Coronary artery (tissue), 2 donors: ENCODE measurements at places on chromosomes 4 and X.
A peak's percentile ranks its signal among the peaks of the same experiment; 100 is the strongest.

DNA sequence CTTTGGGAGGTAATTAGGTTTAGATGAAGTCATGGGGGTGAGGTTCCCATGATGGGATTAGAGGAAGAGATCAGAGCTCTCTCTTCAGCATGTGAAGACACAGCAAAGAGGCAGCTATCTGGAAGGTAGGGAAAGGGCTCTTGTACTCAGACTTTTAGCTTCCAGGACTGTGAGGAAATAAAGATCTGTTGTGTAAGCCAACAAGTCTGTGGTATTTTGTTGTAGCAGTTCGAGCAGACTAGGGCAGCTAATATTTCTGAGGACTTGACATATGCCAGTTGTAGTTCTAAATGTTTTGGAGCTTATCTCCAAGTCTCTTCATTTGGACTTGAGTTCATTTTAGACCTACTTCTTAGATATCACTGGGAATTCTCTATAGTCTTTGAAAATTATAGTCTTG lies 137.3 kb upstream of the PDE5A start:
- DNase-seq = no peak

DNA sequence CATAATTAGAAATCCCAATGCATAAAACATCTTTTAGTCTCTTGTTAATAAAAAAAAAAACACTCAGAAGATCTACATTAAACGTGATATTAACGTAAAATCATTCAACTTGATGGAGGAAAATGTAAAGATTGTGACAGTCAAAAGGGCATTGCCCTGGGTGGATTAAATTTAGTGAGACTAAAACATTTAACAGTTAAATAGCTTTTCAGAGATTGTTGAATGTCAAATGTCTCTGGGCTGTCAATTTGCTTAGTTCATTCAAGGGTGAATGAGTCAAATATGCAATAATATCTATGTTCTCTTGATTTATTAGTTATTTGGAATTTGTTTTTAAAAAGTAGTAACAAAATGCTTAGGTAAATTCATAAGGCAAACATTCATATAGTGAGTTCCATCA lies 836.6 kb upstream of the PCDH10 start:
- no peak for DNase-seq

DNA sequence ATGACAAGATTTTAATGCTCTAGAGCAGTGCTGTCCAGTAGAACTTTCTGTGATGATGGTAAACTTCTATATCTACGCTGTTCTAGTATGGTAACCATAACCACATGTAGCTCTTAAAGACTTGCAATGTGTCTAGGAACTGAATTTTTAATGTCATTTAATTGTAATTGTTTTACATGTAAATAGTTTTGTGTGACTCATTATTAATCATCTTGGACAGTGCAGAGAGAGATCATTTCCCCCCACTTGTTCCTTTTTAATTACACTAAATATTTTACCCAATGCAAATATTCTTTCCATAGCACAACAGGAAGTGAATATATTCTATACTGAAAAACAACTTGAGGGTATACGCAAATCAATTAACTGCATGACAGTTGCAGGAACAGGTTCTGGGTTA lies 5.8 kb downstream of the ATG4A start:
- DNase-seq = no peak

DNA sequence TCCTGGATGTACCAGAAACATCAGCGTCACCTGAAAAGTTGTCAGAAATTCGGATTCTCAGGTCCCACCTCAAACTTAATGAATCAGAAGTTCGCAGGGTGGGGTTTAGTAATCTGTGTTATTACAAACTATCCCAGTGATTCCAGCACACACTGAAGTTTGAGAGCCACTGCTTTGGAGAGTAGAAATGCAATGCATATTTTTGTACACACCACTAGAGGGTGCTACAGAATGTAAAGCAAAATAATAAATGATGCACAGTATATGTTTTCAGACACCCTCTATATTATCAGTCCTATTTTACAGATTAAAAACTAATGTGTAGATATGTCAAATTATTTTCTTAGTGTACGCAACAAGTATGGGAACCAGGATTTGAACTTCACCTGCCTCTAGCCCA lies 2.4 kb upstream of the MORF4L2 start:
- DNase-seq = no peak

DNA sequence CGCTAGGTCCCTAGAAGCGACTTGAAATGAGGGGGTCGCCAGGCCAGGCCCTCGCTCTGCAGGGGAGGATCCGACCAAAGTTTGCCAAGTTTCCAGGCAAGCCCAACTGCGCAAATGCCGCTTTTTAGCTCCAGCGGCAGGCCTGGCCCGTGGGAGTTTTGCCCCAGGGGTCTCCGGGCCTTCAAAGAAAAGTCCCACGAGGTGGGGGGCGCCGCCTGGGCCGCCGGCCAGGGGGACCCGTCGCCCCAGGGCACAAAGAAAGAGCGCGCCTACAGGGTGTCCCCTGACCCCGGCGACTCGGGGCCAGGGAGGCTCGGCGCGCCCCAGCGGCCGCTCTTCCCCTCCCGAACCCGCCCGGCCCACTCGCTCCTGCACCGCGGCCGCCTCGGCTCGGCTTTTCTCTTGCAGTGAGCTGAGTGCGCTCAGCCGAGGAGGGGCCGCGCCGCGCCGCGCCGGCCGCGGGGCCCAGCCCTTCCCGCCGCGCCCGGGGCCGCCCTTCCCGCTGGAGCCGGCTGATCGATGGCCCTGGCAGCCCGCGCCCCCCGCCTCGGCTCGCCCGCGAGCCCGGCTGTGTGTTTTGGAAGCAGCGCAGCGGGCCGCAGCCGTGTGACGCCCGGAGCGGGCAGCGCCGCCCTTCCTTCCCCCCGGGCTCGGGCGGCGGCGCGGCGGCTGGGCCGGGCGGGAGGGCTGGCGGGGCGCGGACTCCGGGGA lies 754 bp upstream of the KLF3 start:
- peak; percentile 84 for DNase-seq

DNA sequence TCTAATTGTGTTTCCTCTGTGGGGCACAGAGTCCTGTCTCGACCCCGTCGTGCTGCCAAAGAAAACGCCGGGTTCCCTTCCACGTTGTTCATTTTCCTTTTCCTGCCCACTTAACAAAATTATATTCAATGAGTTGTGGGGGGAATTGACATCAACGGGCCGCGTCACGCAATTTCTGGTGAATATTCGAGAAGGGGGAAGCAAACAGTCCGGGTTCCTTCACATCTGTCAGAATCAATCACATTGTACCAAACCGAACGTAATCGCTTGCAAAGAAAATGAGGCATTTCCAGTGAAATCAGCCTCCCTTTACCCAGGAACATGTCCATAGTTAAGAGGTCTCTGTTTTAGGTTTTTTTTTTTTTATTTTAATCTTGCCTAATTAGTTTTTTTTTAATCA lies 243.5 kb downstream of the SHOX start:
- no peak for DNase-seq

GRCh38 chr4:113766882-113767281 lies 5.3 kb upstream of the CAMK2D start:
- no peak for DNase-seq

DNA sequence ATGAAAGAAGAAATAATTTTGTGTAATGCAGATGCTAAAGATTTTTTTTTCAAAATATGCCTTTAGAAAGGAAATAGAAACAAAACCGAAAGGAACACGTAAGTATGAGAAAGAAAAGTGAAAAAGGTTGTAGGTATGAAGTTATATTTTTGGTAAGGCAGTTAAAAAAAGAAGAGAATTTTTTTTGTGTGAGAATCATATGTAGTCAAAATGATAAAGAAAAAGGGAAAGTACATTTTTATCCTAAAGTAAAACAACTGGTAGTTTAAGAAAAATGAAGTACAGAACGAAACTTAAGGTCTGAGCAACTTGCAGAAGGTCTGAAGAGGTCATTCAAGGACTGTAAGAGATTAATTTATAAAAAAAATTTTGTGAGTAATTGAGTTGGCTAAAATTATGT lies 164.0 kb upstream of the TRAM1L1 start:
- no peak for DNase-seq

DNA sequence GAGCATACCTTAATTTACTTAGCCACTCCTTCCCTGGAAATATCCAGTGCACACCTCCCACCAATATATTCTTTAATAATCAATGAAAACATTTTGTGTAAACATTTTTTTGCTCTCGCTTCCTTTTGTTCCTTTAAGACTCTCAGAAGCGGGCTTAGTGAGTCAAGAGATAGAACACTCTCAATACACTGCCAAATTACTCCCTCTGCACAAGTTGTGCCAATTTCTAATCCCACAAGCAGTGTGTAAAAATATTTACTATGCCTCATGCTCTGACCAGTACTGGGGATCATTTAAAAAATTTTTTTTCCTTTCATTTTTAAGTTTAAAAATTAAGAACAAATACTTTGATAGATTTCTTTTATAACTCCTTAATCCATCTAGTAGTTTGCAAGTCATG lies 5.1 kb downstream of the MORF4L2 start:
- no peak for DNase-seq

- no peak for DNase-seq
These were observed at the start of gene SNCA for GRCh38 chr4:89836897-89837384. SNCA (minus strand) TSS chr4:89837161; CDS start chr4:89835667, 1,494 bp downstream.

GRCh38 chrX:22073928-22074327 lies 41.8 kb downstream of the PHEX start:
- no peak for DNase-seq

DNA sequence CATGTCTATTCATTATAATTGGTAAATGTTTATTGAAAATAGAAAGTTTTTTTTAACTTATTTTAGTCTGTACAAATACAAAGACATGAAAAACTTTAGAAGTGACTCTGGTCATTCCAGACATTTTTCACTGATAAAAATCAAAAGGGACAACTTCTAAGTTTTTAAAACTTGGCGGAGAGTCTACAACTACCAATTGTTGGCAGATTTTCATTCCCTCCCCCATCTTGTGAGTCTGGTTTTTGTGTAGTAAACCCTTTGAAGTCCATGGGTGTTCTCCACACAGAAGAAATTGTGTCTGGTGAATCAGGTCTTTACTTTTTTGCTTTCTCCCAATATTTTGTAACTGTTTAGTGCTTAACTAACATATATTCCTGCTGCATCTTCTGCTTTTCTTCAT lies 336.5 kb downstream of the PDGFC start:
- no peak for DNase-seq

DNA sequence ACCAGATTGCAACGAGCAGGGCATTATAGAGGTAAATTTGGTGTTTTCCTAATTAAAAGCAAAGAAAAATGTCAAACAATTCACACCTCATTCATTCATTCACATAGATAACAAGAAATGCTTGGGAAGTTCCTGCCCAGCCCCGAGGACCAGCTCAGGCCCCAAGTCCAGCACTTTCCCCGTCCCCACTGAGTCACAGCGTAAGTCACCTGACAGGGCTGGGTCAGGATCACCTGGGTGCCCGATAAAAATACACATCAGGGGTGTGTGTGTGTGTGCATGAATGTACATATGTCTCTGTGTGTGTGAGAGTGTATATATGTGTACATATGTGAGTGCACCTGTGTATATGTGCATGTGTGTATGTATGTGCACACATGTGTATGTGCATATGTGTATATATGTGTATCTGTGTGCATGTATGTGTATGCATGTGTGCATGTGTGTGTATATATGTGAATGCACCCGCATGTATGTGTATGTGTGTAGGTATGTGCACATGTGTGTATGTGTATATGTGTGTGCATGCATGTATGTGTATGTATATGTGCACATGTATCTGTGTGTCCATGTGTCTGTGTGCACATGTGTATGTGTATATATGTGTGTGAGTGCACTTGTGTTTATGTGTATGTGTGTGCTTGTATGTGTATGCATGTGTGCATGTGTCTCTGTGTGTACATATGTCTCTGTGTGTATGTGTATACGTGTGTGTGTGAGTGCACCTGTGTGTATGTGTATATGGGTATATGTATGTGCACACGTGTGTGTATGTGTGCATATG lies 18.6 kb upstream of the SH3TC1 start:
- DNase-seq = no peak

- DNase-seq = no peak
These were observed 50.9 kb upstream of the ADRA2C start for GRCh38 chr4:3715061-3715854.

DNA sequence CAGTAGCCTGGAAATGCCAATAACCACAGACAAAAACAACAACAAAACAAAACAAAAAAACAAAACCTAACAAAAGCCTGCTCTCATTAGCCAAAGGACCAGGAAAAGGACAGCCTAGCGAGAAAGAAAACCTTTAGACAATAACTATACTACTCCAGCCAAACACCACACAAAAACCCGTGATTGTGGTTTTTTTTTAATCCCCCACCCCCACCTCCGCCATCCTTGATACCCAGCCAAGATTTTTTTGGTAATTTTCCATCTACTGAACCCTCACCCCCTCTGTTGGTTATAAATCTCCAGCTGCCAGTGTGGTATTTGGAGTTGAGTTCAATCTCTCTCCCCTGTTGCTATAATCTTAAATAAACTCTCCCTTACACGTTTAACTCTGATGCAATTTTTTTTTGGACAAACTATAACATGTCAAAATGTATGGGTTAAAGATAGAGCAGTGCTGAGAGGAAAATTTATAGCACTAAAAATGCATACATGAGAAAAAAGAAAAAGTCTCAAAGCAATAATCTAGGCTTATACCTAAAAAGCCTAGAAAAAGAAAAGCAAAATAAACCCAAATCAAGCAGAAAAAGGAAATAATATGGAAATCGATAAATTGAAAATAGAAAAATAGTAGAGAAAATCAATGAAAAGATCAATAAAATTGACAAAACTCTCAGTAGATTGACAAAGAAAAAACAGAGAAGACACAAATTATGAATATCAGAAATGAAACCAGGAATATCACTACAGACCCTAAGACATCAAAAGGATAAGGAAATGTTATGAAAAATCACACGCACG lies 83.7 kb downstream of the NAT8L start:
- DNase-seq = no peak

GRCh38 chr4:172207258-172207657 lies 394.1 kb downstream of the GALNTL6 start:
- no peak for DNase-seq

DNA sequence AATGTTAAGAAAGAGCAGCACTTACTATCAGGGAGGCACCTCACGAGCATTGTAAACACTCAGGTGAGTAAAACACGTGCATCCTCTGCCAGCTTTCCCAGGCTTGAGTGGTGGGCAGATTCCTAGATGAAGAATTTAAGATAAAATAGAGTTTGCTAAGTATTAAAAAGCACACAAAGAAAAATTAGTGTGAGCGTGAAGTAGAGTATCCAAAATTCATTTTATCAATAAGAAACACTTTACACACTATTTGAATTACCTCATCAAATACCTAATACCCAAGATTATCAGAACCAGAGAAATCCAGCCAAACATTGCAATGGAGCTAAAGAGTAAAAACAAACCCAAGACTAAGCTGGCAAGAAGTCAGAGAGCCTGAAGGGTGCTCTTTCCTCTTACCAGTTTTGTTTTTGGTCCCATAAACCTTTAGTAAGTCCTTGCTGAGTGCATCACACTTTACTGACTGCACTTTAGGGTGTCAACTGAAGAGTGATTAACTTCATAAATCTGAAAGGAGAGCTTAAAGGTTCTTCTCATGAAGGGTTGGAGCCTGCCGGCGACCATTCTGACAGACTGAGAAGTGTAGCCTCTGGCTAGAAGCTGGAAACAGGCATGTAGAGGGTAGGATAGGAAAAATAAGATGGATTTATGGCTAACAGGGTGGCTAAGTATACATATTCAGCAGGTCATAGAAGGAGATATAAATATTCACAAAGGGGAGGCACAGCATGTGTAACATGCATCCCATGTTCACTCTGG lies 151.1 kb downstream of the SLC7A11 start:
- no peak for DNase-seq
